ENCODE measurements at places on chromosomes 5 and 9.
A peak's percentile ranks its signal among the peaks of the same experiment; 100 is the strongest.

DNA sequence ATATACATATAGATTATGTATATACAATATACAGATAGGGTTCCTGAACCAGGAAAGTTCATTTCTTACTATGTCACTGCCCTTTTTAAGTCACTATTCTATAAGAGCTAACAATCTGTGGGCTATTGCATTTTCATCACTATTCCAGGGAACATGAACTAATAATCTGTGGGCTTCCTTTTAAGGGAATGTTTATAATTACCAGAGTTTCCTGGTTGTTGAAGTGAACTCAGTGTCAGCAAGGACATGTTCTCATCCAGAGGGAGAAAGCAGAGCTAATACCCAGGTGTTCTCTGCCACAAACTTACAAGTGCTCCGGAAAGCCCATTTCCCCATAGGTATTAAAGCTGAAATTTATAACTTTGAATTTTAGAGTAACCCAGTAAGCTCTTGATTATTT lies 69.6 kb downstream of the CWC27 start:
- DNase-seq: no peak

- DNase-seq: no peak
Observed at GRCh38 chr9:114203410-114204140, 48.2 kb downstream of the COL27A1 start.

DNA sequence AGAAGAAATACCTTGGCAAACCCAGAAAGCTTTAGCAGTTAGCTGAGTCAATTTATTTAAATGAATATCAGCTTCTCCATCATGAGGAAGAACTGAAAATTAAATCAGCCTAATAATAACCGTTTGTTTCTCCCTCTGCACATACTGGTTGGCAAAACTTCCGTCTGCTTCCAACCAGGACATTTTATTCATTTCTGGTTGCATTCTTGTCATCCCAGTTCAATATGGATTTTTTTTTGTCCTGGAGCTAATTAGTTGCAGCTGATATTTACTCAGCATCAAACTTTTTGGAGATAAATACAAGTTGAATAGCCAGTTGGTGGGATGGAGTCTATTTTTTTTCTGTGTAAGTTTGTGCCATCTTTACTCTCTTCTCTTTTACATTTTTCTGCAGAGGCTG lies 126.5 kb upstream of the GDNF start:
- no peak for DNase-seq

DNA sequence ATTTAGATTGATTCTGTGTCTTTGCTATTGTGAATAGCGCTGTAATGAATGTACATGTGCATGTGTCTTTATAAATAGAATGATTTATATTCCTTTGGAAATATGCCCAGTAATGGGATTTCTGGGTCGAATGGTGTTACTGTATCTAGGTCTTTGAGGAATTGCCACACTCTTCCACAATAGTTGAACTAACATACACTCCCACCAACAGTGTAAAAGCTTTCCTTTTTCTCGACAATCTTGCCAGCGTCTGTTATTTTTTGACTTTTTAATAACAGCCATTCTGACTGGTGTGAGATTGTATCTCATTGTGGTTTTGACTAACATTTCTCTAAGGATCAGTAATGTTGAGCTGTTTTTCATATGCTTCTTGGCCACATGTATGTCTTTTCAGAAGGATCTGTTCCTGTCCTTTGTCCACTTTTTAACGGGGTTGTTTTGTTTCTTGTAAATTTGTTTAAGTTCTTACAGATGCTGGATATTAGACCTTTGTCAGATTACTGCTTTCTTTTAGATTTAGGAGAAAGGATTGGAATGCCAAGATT lies 125.0 kb upstream of the NR5A1 start:
- DNase-seq: no peak

DNA sequence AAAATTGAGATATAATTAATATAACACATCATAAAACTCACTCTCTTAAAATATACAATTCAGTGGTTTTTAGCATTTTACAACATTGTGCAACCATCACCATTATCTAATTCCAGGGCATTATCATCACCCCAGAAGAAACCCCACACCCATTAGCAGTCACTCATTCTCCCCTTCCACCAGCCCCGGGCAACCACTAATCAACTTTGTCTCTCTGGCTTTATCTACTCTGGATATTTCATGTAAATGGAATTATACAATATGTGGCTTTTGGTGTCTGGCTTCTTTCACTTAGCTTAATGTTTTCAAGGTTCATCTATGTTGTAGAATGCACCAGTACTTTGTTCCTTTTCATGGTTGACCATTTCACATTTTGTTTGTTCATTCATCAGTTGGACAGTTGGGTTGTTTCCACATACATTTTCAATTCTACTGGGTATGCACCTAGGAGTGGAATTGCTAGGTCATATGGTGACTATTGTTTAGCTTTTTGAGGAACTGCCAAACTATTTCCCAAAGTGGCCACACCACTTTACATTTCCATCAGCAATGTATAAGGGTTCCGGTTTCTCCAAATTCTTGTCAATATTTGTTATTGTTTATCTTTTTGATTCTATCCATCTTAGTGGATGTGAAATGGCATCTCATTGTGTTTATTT lies 62.4 kb downstream of the MARCHF3 start:
- DNase-seq: no peak

GRCh38 chr9:15344191-15344590 lies 37.2 kb upstream of the TTC39B start:
- DNase-seq: no peak

GRCh38 chr9:13589034-13589737 lies 309.7 kb upstream of the MPDZ start:
- no peak for DNase-seq

DNA sequence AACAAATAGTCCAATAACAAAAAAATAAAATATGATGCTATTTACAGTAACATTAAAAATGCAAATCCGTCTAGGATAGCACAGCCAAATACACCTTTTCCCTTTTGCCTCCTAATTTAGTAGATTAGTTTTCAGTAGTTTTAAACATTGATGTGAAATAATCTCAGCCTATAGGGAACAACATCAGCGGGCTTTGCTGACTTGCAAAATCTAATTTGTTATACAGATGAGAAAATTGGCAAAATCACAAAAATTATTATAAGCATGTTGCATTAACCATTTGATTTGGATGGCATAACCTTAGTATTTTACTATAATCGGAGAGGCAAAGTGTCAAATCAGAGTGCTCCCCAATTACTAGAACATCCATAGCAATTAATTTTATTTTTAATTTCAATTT lies 563.5 kb downstream of the CDH18 start:
- DNase-seq: no peak

DNA sequence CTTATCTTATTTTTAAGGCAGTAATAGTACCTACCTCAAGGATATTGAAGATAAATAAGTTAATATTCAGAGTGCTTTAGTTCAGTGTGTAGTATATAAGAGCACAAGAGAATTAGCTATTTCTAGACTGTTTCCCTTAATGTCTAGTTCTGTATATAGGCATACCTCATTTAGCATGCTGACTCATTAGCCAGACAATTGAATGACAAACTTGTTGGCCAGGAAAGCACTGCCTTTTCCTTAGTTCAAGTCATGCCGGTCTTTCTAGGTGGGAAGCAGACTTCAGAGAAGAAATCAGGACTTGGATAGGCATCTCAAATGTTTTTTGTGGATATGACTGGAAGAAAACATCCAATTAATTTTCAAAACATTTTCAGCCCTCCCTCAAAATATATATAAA lies 3.2 kb upstream of the FBXO4 start:
- no peak for DNase-seq

DNA sequence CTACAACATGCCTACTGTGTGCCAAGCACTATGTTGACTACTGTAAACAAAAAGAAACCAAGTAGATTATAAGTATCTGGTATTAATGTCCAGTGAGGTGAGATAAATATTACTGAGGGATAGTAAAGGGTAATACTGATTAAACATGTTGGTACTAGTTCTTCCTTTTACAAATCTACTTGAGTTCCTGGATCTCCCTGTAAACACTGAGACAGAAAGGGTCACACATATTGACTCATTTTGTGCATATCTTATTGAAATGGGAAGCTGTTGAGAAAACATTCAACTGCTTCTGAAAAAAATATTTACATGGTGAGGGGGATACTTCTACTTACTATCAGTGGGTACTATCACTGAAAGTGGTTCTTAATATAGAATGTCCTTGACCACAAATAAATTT lies 24.3 kb downstream of the EFNA5 start:
- no peak for DNase-seq

DNA sequence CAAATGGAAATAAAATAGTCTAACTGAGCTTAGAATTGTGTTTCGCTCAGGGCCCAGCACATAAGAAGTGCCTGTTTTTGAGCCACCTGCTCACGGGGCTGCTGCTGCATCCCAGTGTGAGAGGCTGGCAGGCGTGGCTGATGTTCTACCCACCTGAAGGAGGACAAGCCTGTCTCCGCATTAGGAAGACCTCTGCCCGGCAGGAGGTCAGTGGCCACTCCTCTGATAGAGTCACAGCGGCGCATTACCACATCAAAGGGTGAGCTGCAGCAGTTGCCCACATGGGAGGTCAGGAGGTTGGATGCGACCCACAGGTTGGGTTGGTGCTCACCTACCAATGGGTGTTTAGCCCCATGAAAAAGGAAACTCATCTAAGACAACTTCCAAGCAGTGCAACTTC lies 3.7 kb upstream of the SLC6A7 start:
- DNase-seq: no peak

DNA sequence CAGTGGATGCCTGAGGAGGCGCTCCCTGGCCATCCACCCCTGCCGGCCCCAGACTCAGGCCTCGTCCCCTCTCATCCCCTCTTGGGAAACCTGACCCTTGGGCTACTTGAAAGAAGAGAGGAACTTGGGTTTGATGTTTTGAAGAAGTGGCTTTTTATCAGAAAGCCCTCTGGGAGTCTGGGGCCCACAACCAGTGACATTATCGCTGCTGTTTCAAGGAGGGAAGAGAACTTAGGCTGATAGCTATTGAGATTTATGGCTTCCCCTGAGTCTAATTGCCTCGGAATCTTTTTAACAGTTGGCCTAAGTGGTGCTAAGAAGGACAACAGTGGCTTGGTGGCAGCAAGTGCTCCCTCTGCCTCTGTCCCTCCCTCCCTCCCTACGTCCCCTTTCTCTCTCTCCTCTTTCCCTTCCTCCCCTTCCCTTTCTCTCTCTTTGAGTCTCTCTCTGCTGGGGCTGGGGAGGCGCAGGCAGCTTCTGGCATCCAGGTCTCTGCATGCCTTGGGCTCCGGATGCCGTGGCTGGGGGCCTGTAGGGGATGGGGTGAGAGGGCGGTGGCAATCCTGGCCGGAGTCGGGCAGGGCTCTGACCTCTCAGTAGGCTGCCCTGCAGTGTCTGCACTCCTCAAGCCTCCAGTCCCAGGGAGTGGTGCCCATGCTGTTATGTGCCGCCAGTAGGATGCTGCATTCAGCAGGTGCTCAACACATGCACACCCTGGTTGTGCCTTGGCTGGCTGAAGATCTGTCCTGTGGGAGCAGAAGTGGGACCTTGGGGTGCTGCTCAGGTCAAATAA lies 49.6 kb upstream of the RXRA start:
- no peak for DNase-seq

DNA sequence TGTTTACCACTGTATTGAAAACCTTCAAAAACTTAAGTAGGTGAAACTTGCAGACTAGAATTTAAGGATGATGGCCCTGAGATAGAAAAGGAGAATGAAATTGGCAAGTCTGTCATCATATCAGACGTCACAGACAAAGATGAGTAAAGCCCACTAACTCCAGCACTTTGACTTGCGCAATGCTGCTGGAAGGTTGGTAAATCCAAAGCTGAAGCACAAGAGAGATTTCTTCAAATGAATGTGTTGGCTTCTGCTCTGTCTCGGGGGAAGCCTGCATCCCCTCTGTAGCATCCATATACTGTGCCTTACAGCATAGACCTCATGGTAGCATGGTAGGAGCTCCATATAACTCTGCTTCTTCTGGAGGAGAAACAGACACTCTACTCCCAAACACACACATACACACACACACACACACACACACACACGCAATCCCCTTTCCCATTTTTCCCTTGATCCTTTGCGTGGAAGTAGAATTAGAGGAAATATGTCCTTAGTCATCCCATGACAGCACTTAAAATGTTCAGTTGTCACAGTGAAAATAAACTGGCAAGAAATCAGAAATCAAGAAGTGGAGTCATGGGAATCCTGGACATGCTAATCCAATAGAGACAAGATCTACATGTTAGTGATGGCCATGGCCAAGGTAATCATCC lies 241.5 kb downstream of the NR3C1 start:
- DNase-seq: no peak

DNA sequence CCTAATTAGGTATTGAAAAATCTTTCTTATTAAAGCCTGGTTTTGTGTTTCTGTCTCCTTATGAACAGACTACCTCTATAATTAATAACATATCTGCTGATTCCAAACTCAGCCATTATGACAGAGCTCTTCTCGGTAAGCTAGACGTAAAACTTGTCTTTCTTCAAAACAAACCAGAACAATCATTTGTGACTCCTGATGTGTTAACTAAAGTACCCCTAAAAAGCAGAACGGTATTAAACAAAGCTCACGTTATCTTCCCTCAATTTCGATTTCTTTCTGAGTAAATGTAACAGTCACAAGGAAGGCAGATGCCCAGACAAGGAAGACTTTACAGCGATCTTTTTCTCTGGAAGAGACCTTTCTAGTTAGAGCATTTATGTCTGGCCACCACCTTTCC lies 1.8 kb downstream of the SEMA5A start:
- no peak for DNase-seq

DNA sequence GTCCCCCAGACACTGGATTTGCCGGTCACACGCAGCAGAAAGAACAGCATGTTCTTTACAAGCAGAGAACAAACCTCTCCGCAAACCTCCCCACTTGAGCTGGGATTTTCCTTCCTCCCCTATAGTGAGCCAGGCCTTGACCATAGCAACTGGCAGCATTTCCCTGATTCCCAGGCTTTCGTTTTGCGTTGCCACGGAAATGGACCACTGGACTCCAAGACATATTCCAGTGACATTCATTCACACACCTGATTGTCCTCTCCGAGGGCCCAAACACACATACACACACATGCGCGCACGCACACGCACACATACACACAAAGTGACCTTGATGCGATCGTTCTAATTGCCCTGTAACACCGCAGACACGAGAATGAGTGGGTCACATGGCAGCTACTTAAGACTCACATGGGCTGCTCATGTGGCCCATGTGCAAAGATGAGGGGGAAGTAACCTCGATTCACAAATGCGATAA lies 80.9 kb upstream of the CPEB4 start:
- no peak for DNase-seq

DNA sequence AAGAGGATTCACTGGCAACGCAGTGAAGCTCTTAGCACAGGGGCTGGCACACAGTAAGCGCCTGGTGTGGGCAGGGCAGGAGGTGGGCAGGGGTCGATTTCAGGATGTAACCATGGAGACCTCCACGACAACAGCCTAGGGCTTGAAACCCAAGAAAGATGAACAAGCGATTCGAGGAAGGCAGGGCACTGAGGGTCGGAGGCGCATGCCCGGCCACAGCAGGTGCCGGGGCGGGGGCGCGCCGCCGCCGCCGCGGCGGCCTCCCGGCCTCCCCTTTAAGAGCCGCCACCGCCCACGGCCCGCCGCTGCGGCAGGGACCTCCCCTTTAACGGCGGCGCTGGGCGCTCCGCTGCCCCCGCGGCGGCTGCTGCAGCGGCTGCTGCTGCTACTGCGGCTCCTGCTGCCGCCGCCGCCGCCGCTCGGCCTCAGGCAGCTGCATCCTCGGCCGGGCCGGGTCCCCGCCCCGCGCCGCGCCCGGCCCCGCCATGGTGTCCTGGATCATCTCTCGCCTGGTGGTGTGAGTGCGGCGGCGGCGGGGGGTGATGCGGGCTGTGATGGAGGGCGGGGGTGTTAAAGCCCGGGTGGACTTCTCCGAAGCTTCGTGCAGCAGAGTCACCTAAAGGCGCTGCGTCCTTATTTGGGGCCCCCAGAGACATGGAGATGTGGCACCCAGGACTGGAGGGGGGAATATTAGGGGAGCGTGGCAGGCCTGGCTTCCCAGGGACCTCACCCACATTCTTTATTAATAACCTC lies at the start of gene REEP2:
Gene REEP2, plus strand, starts transcription at position 334 of the 753 bp plus-strand sequence. Its CDS starts 152 bp downstream, at position 486.
- peak; percentile 56 for DNase-seq

GRCh38 chr5:74173241-74173640 lies 467.3 kb downstream of the ENC1 start:
- DNase-seq: no peak
